ENCODE measurements at places on chromosomes 2 and 18.
A peak's percentile ranks its signal among the peaks of the same experiment; 100 is the strongest.

DNA sequence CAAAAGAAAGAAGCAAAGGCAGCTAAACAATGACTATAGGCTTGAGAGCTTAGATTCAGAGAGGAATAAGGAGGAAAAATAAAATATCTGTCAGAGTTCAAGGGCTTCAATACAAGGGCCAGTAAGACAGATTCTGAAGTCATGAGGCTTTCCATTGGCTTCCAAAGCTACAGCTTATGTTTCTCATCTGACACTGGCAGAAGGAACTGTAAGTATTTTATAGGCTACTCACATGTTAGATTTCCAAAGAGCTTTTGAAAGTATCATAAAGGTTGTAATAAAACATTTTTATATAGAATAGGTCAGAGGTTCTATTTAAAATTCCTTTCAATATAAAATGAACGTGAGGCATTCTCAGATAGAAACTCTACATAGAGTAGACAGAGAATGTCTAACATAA lies 746.6 kb upstream of the NXPH2 start:
- no peak for DNase-seq

GRCh38 chr2:195821566-195821932 lies 164.5 kb downstream of the SLC39A10 start:
- DNase-seq: no peak

- no peak for DNase-seq
Observed at GRCh38 chr2:176784633-176785200, 427.9 kb upstream of the HNRNPA3 start.

DNA sequence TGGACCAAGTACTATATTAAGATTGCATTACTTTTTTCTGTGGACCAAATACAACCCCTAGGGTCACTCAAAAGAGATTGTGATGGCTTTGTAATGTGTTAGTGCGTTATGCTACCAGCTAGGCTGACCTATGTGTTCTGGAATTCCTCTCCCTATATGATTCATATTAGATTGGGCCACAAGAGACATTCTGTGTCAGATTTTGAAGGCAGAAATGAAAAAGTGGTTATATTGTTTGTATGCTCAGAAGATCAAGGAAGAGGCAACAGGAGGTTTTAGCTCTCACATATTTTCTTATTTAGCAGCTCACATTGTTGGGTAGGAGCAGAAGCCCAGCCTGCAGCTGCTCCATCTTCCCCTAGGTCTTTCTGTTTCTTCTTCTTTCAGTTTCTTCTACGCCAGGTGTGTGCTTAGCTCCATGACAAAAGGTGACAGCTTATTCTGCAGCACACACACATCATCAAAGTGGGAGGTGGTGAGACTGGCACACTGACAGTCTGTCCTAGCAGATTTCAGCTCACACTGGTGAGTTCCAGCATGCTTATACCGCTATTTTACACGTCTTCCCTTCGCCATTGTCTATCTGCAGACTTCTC lies 156.8 kb upstream of the UBE2E3 start:
- no peak for DNase-seq

- DNase-seq: no peak
Observed at GRCh38 chr18:62289047-62289446, 36.1 kb upstream of the TNFRSF11A start.

DNA sequence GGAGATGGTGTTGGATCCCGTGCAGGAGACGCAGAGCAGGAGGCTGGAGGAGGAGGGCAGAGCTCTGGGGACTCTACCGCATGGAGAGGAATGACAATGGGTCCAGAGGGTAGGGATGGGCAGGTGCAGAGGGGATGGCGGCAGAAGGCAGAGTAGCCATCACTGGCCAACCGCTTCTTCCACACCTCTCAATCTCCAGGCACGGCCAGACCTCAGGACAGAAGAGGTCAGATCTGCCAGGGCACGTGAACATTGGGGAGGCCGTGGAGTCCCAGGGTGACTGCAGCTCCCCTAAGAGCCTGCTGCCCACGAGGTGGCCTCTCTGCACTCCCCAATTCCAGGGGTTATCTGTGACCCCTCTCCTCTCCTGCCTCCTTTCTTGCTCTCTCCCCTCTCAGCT lies 162.7 kb upstream of the HDAC4 start:
- no peak for DNase-seq

DNA sequence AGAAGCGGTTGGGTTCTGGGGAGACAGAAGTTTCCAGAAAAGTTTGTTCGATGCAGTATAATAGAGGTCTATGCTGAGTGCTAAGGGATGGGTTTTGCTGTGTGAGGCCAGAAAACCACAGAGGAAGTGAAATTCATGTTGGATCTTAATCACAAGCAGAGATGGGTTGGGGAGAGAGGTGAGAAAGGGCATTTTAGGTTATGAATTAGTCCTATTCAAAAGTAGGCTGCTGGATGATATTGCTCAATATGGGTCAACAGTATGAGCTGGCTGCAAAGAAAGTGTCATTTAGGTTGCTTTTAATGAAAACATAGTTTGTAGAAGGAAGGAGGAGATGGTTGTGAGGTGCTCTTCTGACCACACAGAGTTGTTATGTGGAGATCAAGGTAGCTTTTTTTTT lies 118.8 kb upstream of the LHCGR start:
- DNase-seq: no peak

DNA sequence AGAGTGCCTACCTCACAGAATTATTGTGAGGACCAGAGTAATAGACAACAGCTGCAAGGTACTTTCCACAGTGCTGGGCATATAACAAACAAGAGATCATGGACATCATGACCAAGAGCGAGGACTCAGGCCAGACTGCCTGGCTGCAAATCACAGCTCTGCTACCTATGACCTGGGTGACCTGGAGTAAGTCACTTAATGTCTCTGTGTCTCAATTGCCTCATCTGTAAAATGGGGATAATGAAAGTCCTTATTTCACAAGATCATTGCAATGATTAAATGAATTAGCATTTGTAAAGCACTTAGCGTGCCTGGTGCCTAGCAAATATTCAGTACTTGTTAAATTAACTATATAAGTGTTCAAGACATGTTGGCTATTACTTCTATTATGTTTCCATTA lies 59.7 kb downstream of the PRKCE start:
- DNase-seq: no peak

- no peak for DNase-seq
Observed at GRCh38 chr2:106521016-106521415, 33.9 kb downstream of the CD8B2 start.

DNA sequence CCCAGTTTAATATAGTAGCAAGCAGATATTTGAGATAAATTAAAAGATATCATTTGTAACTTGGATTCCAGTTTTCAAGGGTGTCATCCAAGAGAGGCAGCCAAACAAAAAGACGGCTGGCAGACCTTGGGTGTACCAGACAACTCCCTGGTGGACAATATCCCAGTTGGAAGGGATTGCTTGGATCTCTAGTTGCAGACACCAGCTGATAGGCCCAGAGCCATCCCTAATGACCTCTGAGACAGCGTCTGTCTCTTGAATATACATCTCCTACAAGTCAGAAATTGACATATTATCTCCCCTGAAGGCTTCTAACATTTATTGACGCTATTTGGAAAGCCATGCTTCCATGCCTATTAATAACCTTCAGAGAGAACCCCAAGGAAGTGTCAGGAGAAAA lies 67.7 kb downstream of the ACVR1 start:
- DNase-seq: no peak

- no peak for DNase-seq
Observed at GRCh38 chr2:38465789-38466127, 88.7 kb upstream of the ATL2 start.

DNA sequence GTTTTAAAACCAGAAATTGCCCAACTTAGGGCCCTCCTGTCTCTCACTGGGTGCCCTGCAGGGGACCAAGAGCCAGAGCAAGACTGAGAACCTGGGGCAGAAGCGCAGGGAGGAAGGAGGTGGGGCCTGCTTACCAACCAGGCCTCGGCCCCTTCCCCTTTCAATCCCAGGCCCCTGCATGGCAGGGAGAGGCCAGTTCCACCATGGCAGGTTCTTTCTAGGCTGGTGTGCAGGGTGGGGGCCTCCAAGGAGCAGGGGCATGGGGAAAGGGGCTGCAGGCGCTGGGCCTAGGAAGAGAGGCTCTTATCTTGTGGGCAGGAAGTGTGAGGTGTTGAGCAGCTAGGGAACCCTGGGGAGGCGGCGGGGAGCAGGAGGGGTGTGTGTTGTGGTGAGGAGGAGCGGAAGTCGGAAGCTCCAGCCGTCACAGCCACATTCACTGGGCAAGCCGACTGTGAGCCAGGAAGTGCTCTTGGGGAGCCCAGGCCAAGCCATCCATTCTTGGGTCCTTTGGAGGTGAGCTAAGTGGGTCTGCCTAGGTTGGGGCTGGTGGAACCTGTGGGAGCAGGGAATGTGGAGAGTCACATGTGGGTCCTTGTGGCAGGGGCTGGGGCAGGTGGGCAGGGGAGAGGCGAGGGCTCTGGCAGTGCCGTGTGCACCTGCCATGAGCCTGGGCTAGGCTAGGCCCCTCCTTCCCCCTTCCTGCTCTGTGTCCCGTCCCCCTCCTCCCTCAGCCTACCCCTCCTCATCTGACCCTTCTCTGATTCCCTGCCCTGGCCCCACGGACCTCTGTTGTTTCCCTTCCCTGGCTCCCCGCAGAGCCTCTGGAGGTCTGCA lies at the start of gene PSD4:
PSD4 (plus strand) TSS at position 430 of the 834 bp plus-strand sequence. CDS start 8,486 bp downstream, outside the sequence.
- DNase-seq: peak; percentile 73

DNA sequence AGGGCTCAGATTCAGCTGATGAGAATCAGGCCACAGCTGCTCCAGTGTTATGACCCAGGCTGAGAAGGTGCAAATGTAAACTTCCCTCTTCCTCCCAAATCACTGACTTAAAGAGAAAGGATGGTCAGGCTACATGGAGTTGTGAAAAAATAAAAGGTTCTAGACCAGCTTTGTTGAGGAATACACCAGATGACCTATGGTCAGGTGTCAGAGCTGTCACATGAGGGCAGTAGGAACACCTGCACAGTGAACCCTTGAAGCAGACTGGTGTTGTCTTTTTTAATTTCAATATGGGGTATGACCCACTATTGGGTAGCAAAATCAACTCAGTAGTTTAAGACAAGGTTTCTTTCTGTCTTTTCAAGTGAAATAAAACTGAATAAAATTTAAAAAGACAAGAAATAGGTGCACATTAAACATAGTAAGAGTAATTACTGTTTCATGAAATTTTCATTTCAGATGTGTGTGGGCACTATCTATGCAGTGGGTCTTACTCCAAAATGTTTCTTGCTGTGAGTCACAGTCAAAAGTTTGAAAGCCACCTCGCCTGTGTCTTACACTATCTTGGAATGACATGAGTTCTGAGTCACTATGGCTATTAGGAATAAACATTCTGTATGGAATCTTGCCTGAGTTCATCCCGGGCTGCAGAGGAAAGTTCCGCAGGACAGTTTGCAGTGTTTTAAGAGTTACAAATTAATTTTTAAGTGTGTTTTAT lies 83.6 kb downstream of the ACVR1 start:
- no peak for DNase-seq

- DNase-seq: no peak
Observed at GRCh38 chr2:134293719-134294537, 40.1 kb downstream of the MGAT5 start.

GRCh38 chr18:39191931-39192330 lies 1626.3 kb upstream of the CELF4 start:
- no peak for DNase-seq

GRCh38 chr2:6883448-6884122 lies 6.0 kb downstream of the RSAD2 start:
- DNase-seq: no peak

Data from esophagus squamous epithelium (tissue), 5 donors.